ENCODE measurements at places on chromosomes 1 and 21.

DNA sequence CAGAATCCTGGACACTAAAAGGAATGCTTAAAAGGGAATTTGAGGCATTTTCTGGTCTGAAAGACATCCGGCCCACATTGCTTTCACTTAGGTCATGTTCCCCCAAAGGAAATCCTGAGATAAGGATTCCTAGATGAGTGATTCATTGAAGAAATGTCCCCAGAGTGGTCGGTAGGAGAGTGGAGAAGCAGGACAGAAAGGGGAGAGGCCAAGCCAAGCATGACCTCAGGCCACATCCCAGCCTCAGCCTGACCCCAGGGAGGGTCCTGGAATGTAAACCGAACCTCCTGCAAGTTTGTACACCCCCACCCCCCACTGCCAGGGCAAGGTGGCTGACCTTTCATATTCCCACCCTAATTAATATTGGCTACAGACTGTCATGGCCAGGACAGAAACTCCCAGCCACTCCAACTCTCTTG, 16.6 kb downstream of the HIVEP3 start:
- DNase-seq: no peak

DNA sequence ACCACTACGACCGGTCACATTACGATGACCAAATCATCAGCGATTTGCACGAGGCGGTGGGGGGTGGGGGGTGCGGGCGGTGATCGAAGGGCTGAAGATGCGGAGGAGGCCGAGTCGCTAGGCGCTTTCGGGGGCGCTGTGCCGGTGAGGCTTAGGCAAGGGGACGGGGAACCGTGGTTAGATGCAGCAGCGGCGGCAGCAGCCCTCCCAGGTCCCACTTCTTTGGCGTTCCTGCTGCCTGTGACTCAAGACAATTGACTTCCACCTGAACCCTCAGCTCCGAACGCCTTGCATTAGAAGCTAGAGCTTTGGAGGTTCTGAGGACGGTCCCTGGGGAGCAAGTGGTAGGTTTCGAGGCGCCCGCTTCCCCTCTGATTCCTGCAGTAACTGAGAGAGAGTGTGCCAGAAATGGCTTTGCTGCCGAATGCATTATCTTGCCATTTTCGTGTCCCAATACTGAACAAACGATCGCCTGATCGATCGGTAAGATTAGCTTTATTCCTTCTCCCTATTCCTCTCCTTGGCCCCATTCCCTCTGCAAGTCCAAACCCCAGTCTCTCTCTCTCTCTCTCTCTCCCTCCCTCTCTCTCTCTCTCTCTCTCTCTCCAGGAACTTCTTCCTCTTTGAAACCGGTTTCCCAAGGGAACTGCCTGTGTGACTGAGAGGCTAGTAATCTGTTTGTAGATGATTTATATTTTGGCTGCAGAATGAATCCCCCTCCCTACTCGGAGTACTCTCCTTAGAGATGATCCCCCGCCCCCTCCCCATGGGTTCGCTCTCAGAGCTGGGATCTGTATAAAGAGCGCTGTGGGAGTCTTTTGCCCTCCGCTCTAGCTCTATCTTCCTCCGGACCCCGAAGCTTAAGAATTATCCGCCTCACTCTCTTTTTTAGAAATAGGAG, 735 bp upstream of the BRINP3 start:
- no peak for DNase-seq

DNA sequence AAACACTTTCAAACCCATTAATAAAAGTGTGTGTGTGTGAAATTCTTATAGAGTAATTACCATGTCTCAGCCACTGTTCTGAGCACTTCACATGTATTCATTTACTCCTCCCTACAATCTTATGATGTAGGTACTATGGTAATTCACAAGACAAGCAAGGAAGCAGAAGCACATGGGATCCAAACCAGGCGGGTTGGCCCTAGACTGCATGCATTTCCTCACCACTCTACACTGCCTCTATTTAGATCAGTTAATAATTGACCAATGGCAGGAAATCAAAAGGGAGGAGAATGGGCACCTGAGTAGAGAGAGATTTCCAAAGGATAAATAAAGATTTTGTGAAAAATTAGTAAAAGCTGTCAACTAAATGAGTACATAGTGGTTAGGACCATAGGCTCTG, 15.7 kb downstream of the MAP3K21 start:
- no peak for DNase-seq

DNA sequence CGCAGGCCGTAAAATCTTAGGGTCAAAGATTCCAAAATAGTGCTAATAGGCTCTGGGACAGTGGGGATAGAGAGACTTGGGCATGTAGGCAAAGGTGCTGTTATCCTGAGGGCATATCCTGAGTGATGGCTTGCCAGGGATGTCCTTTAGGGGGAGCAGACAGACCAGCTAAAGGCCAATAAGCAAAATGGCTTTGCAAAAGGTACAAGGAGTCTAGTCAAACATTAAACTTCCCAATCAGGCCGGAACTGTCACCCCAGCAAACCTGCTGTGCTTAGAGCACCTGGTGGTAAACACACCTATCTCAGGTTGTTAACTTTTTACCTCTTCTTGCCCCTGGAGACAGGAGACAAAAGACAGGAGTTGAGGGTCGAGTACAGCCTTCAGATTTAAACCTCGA, 49.1 kb downstream of the TRABD2B start:
- DNase-seq: no peak

Measured in stimulated activated CD4-positive, alpha-beta T cell treated with anti-CD3 and anti-CD28 coated beads, Interleukin-15, amount 100 ng/mL, for 1 hour (primary cell).